ENCODE measurements at places on chromosomes 6 and 20.

DNA sequence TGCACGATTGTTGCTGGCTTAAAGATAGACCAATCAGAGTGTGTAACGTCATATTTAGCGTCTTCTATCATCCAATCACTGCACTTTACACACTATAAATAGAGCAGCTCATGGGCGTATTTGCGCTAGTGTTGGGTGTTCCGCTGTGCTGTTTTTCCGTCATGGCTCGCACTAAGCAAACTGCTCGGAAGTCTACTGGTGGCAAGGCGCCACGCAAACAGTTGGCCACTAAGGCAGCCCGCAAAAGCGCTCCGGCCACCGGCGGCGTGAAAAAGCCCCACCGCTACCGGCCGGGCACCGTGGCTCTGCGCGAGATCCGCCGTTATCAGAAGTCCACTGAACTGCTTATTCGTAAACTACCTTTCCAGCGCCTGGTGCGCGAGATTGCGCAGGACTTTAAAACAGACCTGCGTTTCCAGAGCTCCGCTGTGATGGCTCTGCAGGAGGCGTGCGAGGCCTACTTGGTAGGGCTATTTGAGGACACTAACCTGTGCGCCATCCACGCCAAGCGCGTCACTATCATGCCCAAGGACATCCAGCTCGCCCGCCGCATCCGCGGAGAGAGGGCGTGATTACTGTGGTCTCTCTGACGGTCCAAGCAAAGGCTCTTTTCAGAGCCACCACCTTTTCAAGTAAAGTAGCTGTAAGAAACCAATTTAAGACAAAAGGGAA, 57.9 kb downstream of the TRIM38 start:
- DNase-seq = peak; percentile 95

GRCh38 chr6:92911301-92911700, 508.1 kb downstream of the EPHA7 start:
- DNase-seq = no peak

DNA sequence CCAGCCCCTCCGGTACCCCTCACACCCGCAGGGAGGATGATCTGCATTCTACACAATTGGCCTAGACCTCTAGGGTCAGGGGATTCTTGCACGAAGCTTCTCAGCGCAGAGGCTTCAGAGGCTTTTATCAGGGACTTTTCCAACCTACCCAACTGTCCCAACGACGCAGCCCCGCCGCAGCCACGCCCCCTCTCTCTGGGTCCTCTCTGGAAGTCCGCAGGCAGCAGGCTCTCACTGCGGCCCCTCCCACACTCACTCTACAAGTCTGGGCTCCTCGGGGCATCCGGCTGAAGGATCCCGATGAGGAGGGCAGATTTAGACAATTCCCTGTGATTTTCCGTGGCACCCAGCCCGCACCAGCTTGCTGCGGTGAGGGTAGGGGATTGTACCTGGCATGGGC, 227.7 kb upstream of the RNF24 start:
- no peak for DNase-seq

GRCh38 chr20:38855356-38855755, 49.9 kb downstream of the PPP1R16B start:
- no peak for DNase-seq

- DNase-seq = no peak
Observed at GRCh38 chr6:125766641-125767040, 17.2 kb downstream of the HEY2 start.

DNA sequence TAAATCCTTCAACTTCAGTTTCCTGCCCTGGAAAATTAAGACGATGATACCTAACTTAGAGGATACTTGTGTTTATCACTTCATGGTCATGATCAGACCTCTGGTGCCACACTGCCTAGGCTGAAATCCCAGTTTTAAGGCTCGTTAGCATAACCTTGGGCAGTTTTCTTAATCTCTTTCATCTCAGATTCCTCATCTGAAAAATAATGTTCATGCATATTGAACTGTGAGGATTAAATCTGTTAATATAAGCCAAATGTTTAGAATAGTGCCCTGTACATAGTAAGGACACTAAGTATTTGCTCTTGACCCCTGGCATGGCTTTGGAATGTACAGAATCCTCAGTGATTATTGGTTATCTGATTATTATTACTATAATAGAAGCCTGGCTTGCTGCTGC, 79.7 kb downstream of the OGFRL1 start:
- no peak for DNase-seq

DNA sequence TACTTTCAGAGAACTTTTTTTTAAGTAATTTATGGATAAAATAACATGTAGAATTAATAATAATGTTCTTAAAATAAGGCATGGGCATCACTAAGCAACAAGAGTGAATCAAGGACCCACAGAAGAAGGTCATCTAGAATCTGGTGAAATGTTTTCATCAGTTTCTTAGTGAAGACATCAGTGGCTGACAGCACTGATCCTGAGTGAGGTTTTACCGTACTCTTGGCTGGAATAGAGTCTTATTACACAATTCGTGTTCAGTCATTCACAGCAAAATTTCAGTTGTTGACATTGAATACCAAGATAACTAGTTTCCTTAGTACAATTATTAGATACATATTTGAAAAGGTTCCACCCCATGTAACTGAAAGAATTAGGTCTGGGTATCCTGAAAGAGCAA, 140.4 kb downstream of the C6orf58 start:
- DNase-seq = no peak

- no peak for DNase-seq
Observed at GRCh38 chr20:25394996-25395395, 4.4 kb upstream of the ABHD12 start.

DNA sequence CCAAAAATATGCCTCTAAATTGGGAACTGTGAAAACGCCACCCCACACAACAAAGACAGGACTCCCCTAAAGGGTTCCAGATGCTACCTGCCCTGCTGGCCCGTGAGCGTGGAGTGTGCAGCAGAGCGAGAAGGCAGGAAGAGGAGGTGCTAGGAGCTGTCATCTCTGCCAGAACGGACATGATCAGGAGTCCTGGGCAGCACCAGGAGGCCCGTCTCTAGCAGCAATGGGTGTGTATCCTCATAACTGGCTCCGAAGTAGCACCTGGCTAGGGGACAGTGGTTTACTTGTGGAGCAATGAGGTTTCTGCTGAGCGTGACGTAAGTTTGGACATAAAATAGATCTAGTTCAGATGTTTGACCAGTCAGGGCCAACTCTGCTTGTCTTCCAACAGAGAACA, 226.0 kb downstream of the CDH4 start:
- DNase-seq = no peak

- DNase-seq = no peak
Observed at GRCh38 chr20:38083338-38084048, 49.9 kb downstream of the RPRD1B start.

GRCh38 chr6:119234457-119234856, 115.1 kb downstream of the MAN1A1 start:
- no peak for DNase-seq

- peak; percentile 77 for DNase-seq
Observed at GRCh38 chr6:129498950-129499842, 210.8 kb downstream of the ARHGAP18 start.

GRCh38 chr6:147283460-147283859, 79.2 kb downstream of the STXBP5 start:
- no peak for DNase-seq

GRCh38 chr6:40011844-40012243, 77.6 kb upstream of the MOCS1 start:
- DNase-seq = no peak

- no peak for DNase-seq
Observed at GRCh38 chr20:17556837-17557674, 12.8 kb upstream of the DSTN start.

Data from hematopoietic multipotent progenitor cell treated with erythropoietin and hydrocortisone succinate and interleukin-3 and kit ligand, for 15 days (in vitro differentiated cells).